H4 (cell line): ENCODE measurements at places on chromosomes 2 and 18. TPM values are rescaled to one million over a fixed set of nuclear protein-coding genes. Genes with fewer than 3 reads are reported as not detected.

DNA sequence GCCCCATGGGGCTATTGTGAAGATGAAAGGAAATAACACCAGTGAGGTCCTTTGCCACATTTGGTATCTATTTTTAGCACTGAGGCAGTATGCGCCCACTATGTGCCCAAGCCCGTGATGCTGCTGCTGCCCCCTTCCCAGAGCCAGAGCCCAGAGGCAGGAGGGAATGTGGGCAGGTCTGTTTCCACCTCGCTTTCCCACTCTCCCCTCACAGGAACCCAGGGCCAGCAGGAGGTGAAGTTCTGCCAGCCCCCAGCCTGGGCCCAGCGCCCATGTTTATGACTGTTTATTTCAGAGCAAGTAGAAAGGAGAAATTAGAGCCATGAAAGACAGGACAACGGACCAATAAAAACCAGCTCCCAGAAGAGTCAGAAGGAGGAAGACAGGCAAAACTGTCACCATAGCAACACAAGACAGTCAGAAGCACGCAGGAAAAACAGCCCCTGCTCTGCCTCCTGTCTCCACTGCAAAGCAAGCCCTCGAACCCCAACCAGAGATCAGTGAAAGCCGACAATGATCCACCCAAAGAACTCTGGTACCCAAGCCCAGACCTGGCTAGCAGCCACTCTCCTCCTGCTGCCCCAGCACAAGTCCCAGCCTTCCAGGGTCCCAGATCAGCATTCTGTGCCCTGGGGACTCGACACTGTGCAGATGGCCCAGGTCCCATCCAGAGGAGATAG is 1.4 kb downstream of the CYRIA start:
- DNase-seq: peak; percentile 39

- DNase-seq: no peak
These were observed 10.2 kb upstream of the ADGRF3 start for GRCh38 chr2:26356771-26357170.

GRCh38 chr2:134892282-134893035 is 26.2 kb upstream of the CCNT2 start:
- DNase-seq: no peak

- DNase-seq: no peak
These were observed 138.9 kb downstream of the FHOD3 start for GRCh38 chr18:36436387-36436786.

DNA sequence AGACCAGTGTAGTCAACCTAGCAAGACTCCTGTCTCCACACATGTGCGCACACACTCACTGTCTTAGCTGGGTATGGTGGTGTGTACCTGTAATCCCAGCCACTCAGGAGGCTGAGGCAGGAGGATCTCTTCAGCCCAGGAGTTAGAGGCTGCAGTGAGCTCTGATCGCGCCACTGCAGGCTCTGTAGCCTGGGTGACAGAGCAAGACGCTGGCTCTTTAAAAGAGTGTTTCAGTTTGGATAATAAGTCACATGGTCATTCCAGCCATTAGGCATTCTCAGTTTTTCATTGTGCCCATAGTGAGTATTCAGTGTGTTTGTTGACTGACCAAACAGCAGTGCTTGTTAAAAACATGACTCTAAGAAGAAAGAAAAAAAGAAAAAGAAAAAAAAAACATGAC is 31.0 kb downstream of the RAB10 start:
- DNase-seq: no peak

- DNase-seq: no peak
These were observed 21.2 kb upstream of the ACVR1 start for GRCh38 chr2:157897106-157897971.

Gene MTX2
- 31.7 and 55.3 TPM in 2 replicates for total RNA-seq

Gene LRRTM1
- total RNA-seq: not detected in 2 replicates
